ENCODE measurements at places on chromosomes 7 and 10.

GRCh38 chr10:14296065-14296709, 34.5 kb downstream of the FRMD4A start:
- DNase-seq = no peak

DNA sequence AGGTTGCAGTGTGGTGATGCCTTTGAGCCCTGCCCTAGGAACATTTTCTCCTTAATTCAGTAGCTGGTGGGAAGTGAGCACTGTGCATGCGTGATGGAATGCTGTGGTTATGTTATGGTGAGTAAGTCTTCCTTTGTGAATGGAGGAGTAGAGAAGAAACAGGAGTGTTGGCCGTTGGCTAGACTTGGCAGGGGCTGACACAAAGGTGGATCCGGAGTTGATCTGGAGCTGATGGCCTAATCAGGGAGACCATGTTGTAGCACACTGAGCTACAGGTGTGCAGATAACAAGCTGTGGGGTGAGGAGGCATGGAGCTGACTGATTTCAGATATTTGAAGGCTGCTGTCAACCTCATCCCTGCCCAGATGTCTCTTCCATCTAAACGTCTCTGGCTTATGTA, 122.3 kb downstream of the CNNM2 start:
- peak; percentile 47 for DNase-seq

DNA sequence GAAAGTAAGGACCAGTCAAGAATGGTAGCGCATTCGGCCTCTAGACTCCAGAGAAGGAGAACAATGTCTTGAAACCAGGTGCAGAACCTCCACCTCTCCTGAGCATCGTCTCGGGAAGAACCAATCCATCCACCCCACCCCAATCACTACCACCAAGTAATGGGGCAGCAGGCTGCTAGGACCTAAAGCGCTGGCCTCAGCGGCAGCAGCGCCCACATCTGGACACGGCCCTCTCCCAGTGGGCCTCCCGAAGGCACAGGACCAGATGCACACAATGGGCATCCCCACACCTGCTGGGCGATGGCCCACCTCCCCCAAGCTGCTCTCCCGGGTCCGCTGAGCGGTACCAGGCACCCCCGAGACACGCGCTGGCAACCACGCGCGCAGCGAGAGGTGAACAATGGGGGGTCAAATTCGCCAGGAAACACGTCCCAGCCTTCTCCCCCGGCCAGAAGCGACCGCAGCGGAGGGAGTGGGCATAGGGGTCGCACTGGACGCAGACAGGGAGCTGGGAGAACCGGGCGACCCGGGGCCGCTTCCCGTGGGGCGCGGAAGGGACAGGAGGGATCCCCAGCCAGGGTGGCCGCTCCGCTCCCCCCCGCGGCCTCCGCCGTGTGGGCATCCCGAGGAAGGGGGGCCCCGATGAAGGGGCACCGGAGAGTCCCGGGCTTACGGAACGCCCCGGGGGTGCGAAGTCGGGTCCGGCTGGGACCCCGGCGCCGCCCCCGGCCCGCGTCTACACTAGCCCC, 506 bp downstream of the CTTNBP2 start:
- DNase-seq = peak; percentile 13

GRCh38 chr10:102743078-102743587, 615 bp upstream of the WBP1L start:
- no peak for DNase-seq

GRCh38 chr7:54060643-54061042, 481.5 kb upstream of the VSTM2A start:
- DNase-seq = no peak

Measured in erythroblast (primary cell).